Activated CD8-positive, alpha-beta memory T cell treated with anti-CD3 and anti-CD28 coated beads, Interleukin-2, amount 10 ng/mL, durations not matched to agents 7 days and 5 days (primary cell): ENCODE measurements at places on chromosomes 3 and 15.
A peak's percentile ranks its signal among the peaks of the same experiment; 100 is the strongest.

DNA sequence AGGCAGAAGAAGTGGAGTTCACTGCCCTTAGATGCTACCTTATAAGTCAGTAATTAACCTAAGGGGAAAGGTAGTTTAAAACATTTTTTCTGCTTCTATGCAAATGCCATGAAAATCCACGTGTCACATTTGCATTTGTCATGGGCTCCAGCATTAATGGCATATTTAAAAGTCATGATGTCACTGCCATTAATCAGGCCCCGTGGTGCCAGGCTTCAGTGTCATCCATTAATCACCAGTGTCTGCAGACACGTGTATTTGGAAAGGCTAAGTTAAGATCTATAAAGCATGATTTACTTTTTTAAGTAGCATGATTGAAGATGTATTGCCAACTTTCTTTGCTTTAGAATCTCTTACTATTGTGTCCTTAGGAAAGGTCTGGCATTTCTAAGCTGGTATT is 857.8 kb downstream of the TUSC7 start:
- no peaks in the 10 kb centered on the region for H3K4me1 ChIP-seq
- H3K27ac ChIP-seq: no peak overlapping the region
- DNase-seq: no peak

DNA sequence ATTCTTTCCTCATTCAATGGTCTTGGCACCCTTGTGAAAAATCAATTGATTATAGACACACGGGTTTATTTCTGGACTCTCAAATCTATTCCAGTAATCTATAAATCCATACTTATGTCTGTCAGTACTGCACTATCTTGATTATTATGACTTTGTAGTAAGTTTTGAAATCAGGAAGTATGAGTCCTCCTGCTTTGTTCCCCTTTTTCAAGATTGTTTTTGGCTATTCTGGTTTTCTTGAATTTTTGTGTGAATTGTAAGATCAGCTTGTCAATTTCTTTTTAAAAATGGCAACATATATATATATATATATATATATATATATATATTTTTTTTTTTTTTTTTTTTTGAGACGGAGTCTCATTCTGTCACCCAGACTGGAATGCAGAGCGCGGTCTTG is 32.3 kb upstream of the CFAP20DC start:
- H3K27me3 ChIP-seq: peaks cover 25% of the 10 kb centered on the region
- no peak for DNase-seq
- H3K36me3 ChIP-seq: no peaks in the 10 kb centered on the region
- H3K4me1 ChIP-seq: no peaks in the 10 kb centered on the region

GRCh38 chr15:77168141-77168540 is 97.2 kb upstream of the TSPAN3 start:
- H3K4me3 ChIP-seq: no peak overlapping the region
- no peak for DNase-seq
- no peaks in the 10 kb centered on the region for H3K27me3 ChIP-seq

DNA sequence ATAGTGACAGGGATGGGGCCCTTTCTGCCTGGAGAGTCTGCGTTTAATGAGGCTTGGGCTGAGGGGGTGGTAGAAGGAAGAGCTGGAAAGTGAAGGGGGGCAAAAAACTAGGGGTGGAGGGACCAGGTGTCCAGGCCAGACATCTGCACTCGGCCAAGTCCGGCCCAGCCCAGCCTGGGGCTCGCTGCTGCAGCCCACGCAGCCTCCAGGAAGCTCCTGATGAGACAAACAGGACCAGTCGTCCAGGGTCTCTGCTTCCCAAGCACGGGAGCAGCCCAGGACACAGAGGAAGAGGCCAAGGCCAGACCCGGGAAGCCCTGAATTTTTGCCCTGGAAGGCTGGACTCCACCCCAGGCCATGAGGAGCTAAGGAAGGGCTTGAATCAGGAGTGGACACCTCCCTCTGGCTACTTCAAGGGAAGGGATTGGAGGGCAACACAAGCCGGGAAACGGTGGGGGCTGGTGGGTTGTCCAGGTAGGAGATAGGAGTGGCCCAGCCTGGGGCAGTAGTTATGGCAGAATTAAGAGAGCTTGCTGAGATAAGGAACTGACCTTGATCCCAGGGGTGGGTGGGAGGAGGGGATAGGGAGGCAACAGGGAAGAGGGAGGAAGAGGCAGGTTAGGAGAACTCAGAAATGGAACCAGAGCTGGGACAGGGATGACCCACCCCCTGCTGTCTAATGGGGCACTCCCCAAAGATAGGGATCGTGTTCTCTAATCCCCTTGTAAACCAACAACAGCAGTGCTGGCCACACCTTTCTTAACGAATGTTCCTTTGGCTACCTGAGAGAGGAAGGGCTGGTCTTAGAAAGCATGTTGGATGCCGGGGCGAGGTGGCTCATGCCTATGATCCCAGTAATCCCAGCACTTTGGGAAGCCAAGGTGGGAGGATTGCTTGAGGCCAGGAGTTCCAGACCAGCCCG is 89.5 kb downstream of the ANP32A start:
- peaks cover 4% of the 10 kb centered on the region for H3K4me1 ChIP-seq
- no peaks in the 10 kb centered on the region for H3K36me3 ChIP-seq
- peaks cover 3% of the 10 kb centered on the region for H3K27me3 ChIP-seq
- no peak overlapping the region for H3K4me3 ChIP-seq
- H3K27ac ChIP-seq: no peak overlapping the region
- DNase-seq: no peak

DNA sequence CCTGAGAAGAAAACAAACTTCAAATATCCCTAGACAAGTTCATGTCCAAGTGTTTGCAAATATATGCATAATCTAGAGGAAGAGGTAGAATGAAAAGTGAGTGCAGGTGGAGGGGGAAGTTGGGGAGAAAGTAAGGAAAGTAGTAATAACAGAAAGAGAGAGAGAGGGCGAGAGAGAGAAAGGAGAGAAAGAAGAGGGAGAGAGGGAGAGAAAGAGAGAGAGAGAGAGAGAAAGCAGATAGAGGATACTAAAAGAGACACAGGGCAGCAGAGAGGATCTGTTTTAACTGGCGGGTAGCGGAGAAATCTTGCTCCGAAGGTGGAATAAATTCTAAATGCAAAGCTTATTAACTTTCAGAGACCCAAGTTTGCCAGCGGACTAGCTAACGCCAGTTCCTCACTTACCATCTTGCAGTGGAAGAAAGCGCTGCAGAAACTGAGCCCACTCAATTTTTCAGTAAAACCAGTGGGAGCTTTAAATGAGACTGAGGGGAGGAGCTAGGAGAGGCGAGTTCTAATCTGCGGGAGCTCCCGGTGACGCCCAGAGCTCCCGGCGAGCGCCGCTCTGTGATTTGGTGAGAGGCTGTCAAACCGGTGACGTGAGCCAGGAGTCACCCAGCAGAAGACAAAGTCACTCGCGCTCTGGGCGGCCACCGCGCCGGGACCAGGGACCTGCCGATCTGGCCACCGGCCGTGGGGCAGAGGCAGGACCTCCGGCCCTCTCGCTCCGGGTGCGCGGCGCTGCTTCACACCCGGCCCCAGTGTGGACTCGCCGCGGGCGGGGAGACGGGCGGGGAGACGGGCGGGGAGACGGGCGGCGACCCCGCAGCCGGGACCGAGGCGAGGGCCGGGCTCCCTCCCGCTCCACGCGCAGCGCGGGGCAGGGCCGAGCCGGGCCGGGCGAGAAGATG is at the start of gene GMNC:
Gene GMNC, minus strand, starts transcription at position 486 of the 910 bp plus-strand sequence. Its CDS starts 79 bp downstream, at position 407.
- peaks cover 24% of the 10 kb centered on the region for H3K27me3 ChIP-seq
- H3K4me1 ChIP-seq: peaks cover 2% of the 10 kb centered on the region
- peak within 1 kb of the TSS; percentile 39 for H3K4me3 ChIP-seq

GRCh38 chr3:184568924-184569829 is 7.6 kb downstream of the EPHB3 start:
- H3K4me1 ChIP-seq: peaks cover 5% of the 10 kb centered on the region
- no peak overlapping the region for H3K27ac ChIP-seq
- peaks cover 66% of the 10 kb centered on the region for H3K27me3 ChIP-seq
- DNase-seq: no peak
- H3K36me3 ChIP-seq: no peaks in the 10 kb centered on the region

DNA sequence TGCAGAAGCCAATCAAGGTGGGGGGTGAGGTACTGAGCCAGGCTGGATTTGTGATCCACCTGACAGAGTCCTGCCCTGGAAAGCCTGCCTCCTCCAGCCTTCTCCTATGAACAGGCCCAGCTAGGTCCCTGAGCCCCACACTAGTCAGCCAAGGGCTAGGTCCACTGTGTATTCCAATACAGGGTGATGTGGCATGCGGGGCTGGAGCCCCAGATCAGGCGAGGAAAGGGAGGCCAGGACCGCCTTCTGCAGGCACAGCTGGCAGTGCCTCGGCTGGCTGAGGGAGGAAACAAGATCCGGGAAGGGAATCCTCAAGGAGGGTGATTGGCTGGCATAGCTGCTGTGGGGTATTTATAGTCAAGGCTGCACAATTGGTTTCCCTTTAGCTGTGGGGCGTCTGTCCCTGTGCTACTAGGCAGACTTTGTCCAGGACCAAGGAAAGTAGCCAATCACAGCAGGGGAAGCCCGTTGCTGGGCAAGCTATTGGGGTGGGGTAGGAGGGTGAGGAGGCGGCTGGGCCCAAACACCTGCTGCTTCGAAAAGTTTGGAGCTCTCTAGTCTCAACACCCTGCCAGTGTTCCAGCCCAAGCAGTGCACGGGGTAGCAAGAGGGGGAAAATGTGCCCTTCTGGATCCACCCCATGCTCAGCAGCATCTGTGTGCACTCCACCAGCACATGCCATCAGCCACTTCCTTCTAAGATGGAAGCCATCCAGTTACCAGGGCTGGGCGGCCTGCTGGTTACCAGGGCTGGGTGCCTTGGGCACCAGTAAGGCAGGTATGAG is 5.9 kb downstream of the KY start:
- peaks cover 16% of the 10 kb centered on the region for H3K27me3 ChIP-seq
- H3K27ac ChIP-seq: no peak overlapping the region
- no peak for DNase-seq
- no peak overlapping the region for H3K4me3 ChIP-seq
- H3K36me3 ChIP-seq: no peaks in the 10 kb centered on the region

DNA sequence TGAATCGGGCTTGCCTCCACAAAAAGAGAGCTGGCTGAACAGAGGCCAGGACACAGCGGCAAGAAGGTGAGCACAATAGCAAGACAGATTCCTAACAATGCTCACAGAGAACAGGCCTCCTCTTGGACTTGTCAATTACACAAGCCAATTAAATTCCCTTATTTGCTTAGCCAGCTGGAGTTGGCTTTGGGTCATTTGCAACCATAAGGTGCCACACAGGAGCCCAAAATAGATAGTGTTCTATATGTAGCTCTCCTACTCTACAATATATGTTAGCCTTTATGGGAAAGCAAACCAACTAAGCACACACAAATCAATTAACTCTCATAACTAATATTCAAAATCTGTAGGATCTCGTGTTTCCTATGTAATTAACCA is 335.6 kb downstream of the FOXP1 start:
- H3K36me3 ChIP-seq: no peaks in the 10 kb centered on the region
- H3K4me1 ChIP-seq: no peaks in the 10 kb centered on the region
- H3K27me3 ChIP-seq: no peaks in the 10 kb centered on the region
- H3K27ac ChIP-seq: no peak overlapping the region
- DNase-seq: no peak

GRCh38 chr3:114860531-114860930 is 286.6 kb downstream of the ZBTB20 start:
- peaks cover 16% of the 10 kb centered on the region for H3K4me1 ChIP-seq
- H3K4me3 ChIP-seq: no peak overlapping the region
- H3K36me3 ChIP-seq: peaks cover 2% of the 10 kb centered on the region
- H3K27me3 ChIP-seq: no peaks in the 10 kb centered on the region

DNA sequence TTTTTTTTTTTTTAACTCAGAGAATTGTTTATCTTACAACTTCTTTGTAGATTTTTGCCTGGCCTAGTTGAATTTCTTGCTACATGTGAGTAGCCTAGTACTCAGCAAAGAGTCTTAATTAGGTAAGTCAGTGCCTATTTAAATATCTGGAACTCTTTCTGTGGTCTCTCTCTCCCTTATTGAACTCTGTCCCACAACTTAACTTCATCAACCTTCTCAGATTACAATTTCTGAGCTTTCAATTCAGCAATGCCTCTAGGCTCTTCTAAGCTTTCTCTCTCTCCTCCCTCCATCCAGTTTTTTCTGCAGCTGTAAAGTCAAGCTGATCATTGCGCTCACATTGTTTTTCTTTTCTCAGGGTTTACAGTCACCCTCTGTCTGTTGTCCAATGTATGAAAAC is 517.6 kb upstream of the ROBO1 start:
- H3K27ac ChIP-seq: no peak overlapping the region
- no peaks in the 10 kb centered on the region for H3K4me1 ChIP-seq
- no peak overlapping the region for H3K4me3 ChIP-seq
- no peaks in the 10 kb centered on the region for H3K27me3 ChIP-seq
- no peak for DNase-seq

DNA sequence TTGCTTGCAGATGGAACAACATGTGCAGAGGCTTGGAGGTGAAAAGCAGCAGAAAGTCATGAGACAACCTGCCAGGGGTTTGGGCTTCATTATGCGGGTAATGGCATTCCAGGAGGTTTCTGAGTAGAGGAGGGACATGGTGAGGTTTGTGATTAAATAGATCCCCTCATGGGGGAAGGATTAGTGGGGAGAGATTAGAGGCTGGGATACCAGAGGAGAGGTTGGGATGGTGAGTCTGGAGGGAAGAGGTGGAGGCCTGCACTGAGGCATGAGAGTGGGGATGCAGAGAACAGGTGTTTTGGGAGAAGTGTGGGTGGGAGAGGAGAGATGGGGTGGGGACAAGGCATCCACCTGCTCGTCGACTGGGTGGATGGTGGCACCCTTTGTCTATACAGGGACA is 6.8 kb upstream of the IQSEC1 start:
- H3K27ac ChIP-seq: no peak overlapping the region
- H3K36me3 ChIP-seq: no peaks in the 10 kb centered on the region
- H3K27me3 ChIP-seq: peaks cover 11% of the 10 kb centered on the region
- H3K4me1 ChIP-seq: peaks cover 23% of the 10 kb centered on the region

- H3K27ac ChIP-seq: no peak overlapping the region
- DNase-seq: no peak
- H3K27me3 ChIP-seq: peaks cover 46% of the 10 kb centered on the region
- H3K4me1 ChIP-seq: no peaks in the 10 kb centered on the region
These were observed 57.6 kb downstream of the CLDN11 start for GRCh38 chr3:170476291-170476690.

GRCh38 chr3:44666346-44666745 is 17.8 kb downstream of the ZNF35 start:
- no peak overlapping the region for H3K27ac ChIP-seq
- no peaks in the 10 kb centered on the region for H3K27me3 ChIP-seq
- peaks cover 7% of the 10 kb centered on the region for H3K36me3 ChIP-seq
- H3K4me3 ChIP-seq: no peak overlapping the region

DNA sequence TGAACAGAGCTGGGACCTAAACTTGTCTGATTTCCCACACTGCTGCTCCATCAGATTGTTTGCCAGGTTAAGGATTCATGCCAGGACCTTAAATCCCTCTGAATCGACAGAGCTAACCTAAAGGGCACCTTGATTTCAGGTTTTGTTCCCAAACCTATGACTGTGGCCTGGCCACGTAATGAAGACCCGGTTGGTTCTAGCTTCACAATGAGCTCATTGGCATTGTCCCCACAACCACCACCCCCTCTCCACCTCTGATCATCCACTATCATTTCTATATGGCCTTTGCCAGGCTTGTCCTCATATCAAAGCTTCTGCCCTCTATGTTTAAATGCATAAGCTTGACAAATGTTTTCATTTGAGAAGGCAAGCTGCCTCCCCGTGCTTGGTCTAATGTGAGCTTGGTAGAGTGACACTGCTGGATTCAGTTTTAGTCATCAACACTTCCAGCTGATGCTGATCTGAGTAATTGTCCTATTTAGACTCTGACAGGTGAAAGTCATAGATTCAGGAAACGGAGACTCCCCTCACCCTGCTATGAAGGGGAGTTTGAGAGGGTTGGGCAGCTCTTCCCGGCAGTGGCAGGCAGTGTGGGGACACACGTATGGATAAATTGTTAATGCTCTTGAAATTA is 407.1 kb upstream of the CFAP20DC start:
- H3K27me3 ChIP-seq: peaks cover 5% of the 10 kb centered on the region
- H3K4me3 ChIP-seq: no peak overlapping the region
- peaks cover 24% of the 10 kb centered on the region for H3K36me3 ChIP-seq

- no peak for DNase-seq
- H3K27ac ChIP-seq: no peak overlapping the region
- no peak overlapping the region for H3K4me3 ChIP-seq
- H3K27me3 ChIP-seq: peaks cover 42% of the 10 kb centered on the region
These were observed 30.9 kb downstream of the NRG4 start for GRCh38 chr15:75981149-75981815.
